ENCODE measurements at places on chromosomes 16 and 17.

DNA sequence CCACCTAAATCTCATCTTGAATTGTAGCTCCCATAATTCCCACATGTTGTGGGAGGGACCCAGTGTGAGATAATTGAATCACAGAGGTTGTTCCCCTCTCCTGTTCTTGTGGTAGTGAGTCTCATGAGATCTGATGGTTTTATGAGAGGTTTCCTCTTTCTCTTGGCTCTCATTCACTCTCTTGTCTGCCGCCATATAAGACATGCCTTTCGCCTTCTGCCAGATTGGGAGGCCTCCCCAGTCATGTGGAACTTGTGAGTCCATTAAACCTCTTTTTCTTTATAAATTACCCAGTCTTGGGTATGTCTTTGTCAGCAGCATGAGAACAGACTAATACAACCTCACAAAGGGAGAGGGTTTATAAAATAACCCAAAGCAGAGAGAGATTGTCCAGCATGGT lies 367.4 kb downstream of the SNX29 start:
- DNase-seq, result no peak

DNA sequence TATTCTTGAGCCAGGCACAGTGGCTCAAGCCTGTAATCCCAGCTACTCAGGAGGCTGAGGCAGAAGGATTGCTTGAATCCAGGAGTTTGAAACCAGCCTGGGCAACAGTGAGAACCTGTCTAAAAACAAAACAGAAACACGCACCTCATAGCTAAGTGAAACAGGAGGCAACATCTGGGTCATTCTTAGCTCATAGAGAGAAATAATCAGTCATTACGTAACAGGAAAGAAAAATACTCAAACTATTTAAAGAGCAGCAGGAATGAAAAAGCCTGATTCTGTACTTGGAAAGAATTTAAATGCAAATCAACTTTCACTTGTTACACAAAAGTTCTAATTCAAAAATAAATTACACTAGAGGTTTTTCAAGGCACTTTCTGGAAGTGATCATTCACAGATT lies 17.2 kb downstream of the CHCT1 start:
- DNase-seq, result no peak

- DNase-seq, result peak; percentile 54
These were observed 44.9 kb upstream of the DNAJA2 start for GRCh38 chr16:47018223-47018891.

- no peak for DNase-seq
These were observed at the start of gene OTOA for GRCh38 chr16:21663889-21664647. OTOA (plus strand) TSS chr16:21663968; CDS start chr16:21678515, 14,547 bp downstream.

GRCh38 chr16:19520861-19521331 lies 1.0 kb downstream of the GDE1 start:
- no peak for DNase-seq

GRCh38 chr16:14011846-14012245 lies 59.3 kb upstream of the MRTFB start:
- DNase-seq, result no peak

- DNase-seq, result no peak
These were observed 15.3 kb downstream of the SLC13A2 start for GRCh38 chr17:28488533-28489276.

DNA sequence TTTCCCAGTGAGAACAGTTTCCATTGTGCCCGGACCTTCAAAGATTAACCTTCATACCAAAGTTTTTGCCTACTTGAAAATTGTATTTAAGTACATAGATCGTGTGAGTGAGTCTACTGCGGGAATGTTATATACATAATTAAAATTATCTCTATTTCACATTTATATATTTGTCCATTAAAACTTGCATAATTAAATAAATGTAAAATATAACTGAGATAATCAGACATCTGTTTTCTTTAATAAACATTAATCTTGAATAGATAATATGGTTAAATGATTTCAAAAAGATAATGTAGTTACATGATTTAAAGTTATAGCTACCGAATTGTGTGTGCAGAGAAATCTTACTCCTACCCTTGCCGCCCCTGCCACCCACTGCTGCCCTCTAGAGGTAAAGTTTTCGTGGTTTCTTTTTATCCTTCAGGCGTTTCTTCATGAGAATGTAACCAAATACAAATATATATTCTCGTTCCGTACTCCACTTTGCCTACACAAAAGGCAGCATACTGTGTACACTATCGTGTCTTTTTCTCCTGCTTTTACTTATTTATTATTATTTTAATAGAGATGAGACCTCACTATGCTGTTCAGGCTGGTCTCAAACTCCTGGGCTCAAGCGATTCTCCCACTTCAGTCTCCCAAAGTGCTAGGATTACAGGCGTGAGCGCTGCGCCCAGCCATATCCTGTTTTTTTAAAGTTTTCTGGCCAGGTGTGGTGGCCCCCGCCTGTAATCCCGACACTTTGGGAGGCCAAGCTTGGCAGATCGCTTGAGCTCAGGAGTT lies 35.6 kb downstream of the RPA1 start:
- DNase-seq, result no peak

- DNase-seq, result no peak
These were observed 36.1 kb downstream of the KCNJ2 start for GRCh38 chr17:70205401-70205800.

- DNase-seq, result no peak
These were observed 9.5 kb upstream of the TMEM101 start for GRCh38 chr17:44024271-44024663.

DNA sequence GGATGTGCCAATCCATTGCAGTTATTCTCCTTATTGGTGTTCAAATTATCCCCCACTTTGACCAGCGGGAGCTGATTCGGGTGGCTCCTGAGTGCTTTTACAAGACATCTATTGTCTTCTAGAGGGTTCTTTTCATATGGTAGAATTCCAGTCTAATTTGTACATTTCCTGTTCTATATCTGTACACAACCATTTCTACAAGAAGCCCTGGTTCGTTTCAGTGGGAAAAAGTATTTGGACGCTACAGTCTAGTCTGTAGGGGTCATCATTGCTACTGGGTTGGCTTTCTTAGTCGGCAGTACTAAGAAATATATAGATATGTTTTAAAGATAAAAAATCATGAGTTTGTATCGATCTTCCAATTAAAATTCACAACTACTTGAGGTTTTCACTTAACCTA lies 262.6 kb downstream of the MAP2K6 start:
- no peak for DNase-seq

DNA sequence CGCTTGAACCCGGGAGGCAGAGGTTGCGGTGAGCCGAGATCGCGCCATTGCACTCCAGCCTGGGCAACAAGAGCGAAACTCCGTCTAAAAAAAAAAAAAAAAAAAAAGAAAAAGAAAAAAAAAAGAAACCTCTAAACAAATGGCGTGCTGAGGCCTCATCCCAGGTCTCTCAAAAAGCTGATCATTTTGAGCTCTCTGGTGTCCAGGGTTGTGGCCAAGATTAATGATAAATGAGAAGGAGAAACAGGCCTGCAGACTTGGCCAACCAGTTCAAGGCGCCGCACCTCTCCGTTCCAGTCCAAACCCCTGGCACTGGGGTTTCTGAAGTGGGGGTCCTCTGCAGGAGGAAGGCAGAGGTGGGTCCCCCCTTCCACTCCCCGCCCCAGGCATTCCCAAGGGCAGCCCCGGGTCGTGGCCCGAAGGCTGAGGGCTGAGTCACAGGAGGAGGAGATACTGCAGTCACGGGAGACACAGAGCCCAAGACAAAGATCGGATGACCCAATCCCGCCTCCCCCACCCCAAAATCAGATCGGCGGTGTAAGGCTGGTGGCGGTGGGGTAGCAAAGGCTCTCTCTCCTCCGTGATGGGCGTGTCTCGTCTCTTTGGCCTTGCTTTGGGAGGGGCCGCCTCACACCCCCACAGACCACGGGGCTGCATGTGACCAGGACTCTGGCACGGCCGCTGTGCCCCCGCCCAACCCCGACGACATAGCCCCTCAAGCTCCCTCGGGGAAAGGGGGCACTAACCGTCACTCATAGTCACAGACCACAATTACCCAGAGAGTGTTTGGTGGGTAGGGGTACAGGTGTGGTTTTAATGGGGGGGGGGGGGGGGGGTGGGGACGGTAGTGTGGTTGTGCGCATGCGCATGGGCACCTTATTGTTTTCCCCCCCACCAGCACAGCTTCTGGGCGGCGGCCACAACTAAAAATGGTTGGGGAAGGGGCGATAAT lies 1.1 kb downstream of the VAT1 start:
- DNase-seq, result peak; percentile 81

DNA sequence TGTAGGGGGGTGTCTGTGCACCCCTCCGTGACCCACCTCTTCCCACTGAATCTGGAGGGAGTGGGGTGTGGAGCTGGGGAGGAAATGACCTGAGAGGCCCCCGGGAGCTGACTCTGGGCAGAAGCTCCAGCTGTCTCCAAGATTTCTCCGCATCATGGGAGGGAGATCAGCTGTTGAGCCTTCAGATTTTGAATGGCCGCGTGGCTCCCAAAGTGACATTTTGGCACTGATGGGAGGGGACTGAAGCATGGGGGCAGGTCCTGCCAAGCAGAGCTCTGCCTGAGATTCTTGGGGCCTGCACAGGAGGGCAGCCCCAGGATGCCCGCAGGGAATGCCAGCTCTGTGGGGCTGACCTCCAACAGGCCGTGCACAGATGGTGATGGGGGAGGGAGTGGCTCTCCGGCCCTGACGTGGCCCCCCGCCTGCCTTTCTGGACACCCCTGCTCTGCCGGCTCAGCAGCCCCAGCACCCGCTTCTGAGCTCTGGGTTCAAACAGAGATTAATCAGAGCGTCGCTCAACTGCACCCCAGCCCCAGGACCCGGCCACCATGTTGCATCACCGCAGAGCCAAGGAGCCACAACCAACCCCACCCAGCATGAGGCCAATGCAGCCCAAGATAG lies 25.3 kb upstream of the UBE2I start:
- no peak for DNase-seq

- no peak for DNase-seq
These were observed 11.3 kb upstream of the LPCAT2 start for GRCh38 chr16:55497558-55497957.

DNA sequence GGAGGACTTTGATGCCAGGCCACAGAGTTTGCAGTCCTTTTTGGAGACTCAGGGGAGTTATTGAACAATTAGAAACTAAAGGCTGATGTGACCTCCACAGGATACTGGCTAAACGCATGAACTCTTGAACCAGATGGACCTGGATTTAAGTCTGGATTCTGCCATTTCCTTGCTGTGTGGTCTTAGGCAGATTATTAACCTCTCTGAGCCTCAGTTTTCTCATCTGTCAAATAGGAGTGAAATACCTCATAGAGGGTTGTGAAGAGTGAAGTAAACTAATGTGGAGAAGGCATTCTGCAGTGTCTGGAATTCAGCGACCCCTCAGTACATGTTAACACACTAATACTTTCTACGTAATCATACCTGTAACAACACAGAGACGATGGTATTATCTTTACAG lies 93.5 kb downstream of the PRKCB start:
- no peak for DNase-seq

DNA sequence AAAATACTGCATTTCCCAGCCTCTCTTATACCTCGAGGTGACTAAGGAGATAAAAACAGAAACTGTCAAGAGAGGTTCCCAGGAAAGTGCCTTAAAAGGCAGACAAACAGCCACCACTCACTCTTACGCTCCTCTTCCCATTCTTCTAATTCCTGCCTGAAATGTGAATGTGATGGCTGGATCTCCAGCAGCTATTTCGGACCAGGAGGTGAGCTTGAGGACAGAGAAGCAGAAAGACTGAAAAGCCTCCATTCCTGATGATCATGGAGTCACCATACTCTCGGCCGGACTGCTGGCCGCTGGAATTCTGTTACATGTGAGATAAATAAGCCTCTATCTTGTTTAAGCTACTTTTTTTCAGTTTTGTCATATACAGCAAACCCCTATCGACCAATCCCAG lies 41.4 kb upstream of the ABR start:
- no peak for DNase-seq

GRCh38 chr16:13958474-13958873 lies 38.5 kb downstream of the ERCC4 start:
- no peak for DNase-seq

GRCh38 chr16:53636978-53637377 lies 66.7 kb downstream of the RPGRIP1L start:
- no peak for DNase-seq

GRCh38 chr16:16037521-16037920 lies 88.1 kb downstream of the ABCC1 start:
- DNase-seq, result no peak

DNA sequence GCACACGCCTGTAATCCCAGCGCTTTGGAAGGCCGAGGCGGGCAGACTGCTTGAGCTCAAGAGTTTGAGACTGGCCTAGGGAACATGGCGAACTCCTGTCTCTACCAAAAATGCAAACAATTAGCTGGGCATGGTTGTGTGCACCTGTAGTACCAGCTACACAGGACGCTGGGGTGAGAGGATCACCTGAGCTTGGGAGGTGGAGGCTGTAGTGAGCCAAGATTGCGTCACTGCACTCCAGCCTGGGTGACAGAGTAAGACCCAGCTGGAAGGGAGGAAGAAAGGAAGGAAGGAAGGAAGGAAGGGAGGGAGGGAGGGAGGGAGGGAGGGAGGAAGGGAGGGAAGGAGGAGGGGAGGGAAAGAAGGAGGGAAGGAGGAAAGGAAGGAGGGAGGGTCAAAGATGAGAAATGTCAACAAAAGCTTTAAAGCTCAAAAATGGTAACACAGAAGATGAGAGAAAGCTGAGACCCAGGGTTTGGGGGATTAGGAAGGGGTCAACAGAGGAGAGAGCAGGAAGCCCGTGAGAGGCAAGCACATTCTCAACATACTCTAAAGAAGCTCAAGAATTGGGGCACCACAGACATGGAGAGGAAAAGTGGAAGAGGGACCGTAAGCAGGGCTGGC lies 5.0 kb upstream of the KRT19 start:
- DNase-seq, result no peak

All from ureter (tissue), 1 donor.